IMR-90 (cell line): ENCODE measurements at places on chromosomes 1 and 21. TPM values are rescaled to one million over a fixed set of nuclear protein-coding genes. Genes with fewer than 3 reads are reported as not detected.

Gene CNR2
- total RNA-seq, result not detected in 2 replicates

Gene FCAMR
- total RNA-seq, result not detected in 2 replicates

Gene CGN
- total RNA-seq, result 0.28 and 0.36 TPM in 2 replicates

Gene NUDT4B
- total RNA-seq, result 19.9 and 28.6 TPM in 2 replicates

DNA sequence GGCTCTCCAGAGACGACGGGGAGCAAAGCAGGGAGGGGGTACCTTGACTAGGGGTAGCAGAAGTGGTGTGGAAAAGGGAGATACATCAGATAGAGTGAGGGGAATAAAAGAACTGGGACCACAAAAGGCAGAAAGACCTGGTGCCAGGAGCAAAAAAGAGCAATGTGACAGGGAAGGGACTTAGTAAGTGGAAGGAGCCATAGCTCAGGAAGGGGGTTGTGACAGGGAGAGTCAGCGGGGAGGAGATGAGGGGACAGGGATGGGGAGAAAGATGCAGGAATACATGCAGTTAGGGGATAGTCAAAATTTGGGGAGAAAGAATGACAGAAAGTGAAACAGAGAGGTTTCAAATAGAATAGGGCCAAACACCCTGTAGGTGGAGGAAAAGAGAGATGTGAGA lies 20.5 kb downstream of the RHOU start:
- no peak for DNase-seq

DNA sequence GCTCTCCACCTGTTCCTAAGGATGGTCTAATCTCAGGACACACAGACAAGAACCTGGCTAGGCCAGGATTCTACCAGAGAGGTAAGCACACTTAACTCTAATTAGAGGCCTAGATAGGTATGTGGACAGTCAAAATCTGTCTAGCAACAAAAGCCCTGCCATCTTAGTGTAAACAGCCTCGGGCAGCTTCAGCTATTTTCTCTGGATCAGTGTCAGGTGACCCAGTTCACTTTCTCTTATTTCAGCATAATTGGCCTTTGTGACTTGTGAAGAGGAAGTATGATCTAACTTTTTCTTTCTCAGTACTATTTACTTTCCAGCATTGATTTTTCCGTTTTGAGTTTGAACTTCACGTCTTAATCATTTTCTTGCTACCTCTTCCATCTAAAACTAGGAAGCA lies 217.7 kb downstream of the CRB1 start:
- DNase-seq, result no peak

- no peak for DNase-seq
Observed at GRCh38 chr1:79785561-79785960, 779.0 kb upstream of the ADGRL4 start.
